ENCODE measurements at places on chromosomes 7 and 10.

DNA sequence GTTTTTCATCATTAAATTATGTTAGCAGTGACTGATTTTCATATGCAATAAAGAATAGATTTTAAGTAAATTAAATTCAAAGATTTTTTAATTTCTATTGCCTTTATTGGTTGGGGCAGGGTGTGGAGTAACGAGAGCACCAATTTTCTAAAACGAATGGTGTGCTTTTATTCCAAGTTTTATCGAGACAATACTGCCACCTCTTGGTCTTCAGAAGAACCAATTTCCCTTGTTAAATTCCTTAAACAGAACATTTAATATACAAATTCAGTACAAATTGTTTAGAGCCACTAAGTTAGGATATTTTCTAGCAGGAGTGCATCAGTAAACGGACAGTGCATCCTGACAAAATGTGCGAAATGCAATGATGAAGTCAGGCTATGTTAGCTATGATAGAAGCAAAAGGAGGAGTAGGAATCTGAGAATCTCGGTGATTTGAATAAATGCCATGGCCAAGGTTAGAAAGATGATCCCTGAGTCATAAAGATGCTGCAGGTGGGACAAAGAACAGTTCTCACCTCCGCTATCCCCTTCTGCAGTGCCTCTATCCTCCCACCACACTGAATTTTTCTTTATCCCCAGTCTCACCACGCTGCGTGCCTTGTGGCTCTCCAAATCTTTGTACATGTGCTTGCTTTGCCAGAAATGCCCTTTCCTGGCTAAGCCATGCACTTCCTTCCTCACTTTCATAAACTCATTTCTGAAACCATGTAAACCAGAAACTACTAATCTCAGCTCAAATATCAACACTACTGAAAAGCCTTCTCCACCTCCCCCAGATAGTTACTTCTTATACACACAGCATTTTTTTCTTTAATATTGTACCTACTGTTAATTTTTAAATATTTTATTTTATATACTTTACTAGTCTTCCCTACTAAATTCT, 31.9 kb upstream of the AGBL3 start:
- DNase-seq = no peak

DNA sequence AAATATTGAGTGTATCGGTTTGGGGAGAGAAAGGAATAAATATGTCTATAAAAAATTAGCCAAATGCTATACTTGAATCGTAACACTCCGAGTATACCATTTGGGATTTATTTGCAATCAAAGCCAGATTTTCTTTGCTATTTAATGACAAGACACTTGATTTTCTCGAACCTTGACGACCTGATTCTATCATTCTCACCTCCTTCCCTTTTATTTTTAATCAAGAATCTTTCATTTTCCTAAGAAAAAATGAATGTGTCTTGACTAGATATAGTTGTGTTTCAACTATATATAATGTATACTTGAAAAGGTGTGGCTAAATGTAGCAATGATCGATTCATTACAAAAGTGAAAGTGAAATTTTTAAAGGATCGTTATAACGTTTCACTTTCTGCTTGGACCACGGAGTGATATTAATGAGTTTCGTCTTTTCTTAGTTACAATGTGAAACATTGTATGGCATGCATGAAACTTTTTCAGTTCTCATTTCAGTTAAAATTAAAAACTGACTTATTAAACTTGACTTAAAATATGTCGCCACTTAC, 562 bp downstream of the NUB1 start:
- no peak for DNase-seq

- peak; percentile 8 for DNase-seq
Measured at GRCh38 chr10:68348265-68348741, 15.6 kb upstream of the PBLD start.

- no peak for DNase-seq
Measured at GRCh38 chr10:50578949-50579348, 44.8 kb downstream of the SGMS1 start.

- DNase-seq = no peak
Measured at GRCh38 chr10:34906067-34906965, 91.2 kb upstream of the PARD3 start.

GRCh38 chr7:37234334-37234733, 214.3 kb downstream of the ELMO1 start:
- no peak for DNase-seq

- DNase-seq = no peak
Measured at GRCh38 chr10:103144041-103144440, 49.0 kb downstream of the NT5C2 start.

- no peak for DNase-seq
Measured at GRCh38 chr10:104683567-104683966, 42.5 kb downstream of the SORCS3 start.

- peak; percentile 4 for DNase-seq
Measured at GRCh38 chr7:151491859-151492258, 27.8 kb downstream of the RHEB start.

DNA sequence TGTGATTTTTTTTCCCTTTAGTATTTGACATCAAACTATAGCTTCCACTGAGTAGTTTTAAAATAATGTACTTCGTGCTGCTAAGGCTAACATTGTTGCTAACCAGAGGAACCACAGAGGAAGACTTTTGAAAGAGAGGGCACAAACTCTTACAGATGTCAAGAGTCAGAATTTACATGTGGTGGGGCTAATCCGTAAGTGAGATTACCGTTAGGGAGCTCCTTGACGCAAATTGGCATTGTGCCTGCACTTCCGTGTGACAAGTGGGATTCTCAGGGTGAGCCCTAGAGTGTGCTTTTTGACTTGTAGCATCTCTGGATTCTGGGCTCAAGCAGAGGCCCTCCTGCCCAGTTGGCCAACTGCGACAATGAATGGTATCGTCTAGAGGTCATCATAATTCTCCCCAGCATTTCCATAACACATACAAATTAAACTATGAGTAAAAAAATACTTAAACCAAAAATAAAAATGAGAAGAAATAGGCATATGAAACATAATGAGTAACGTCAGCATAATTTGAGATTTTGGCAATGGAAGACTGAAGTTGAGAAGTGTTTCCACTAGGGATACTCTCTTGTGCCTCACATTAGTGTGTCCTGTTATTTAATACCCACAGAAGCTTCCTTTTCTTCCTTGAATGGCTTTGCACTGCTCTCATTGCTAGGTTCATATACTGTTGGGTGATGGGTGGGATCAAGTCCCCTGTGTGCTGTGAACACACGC, 164.0 kb downstream of the SDK1 start:
- no peak for DNase-seq

- no peak for DNase-seq
Measured at GRCh38 chr10:77837248-77837924, 89.2 kb downstream of the DLG5 start.

DNA sequence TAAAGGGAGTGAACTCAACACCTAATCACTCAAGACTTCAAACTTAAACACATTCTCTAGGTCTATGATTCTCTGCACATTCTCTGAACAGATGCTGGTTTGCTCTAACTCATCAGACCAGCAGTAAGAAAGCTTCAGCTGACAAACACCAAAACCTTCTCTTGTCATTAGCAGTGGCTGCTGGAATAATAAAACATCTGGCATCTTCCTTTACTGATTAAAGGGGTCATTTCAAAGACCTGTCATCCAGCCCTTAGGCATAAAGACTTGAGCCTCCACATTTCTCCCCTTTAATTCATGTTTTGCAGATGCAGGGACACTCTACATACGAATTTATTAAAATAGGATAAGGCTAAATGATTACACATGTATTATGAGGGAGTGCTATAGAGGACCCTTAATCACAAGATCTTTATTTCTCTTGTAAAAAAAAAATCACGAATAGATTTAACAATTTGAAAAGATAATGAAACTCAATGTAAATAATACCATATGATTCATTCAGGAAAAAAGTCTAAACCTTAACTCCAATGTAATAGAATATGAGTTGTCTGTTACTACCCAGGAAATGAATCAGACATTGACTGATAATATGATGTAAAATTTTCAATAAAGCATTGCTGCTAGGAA, 152.4 kb upstream of the GNAI1 start:
- DNase-seq = no peak

DNA sequence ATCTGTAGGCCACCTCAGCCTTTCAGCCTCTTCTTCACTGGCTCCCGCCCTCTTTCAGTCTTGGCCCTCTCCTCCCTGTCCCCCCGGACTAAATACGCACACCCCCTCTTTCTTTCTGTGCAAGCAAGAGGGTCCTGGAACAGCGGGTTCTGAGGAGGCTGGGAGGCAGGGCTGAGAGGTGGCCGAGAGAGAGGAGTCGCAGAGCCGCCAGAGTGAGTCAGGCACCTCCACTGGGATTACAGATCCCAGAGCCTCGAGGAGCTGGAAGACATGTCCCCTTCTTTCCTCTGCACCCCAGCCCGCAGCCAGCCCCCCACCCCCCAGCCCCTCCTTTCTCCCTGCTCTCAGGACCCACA, 182 bp downstream of the CCDC136 start:
- no peak for DNase-seq
